NCI-H774 (cell line): ENCODE measurements at places on chromosomes 2 and 18.

GRCh38 chr2:23363831-23364230 is 21.1 kb upstream of the KLHL29 start:
- DNase-seq = no peak

- DNase-seq = no peak
Observed at GRCh38 chr18:10401521-10401920, 52.9 kb upstream of the APCDD1 start.

- DNase-seq = no peak
Observed at GRCh38 chr2:42009657-42010580, 37.9 kb upstream of the PKDCC start.

GRCh38 chr18:35501369-35501768 is 3.6 kb upstream of the INO80C start:
- no peak for DNase-seq

GRCh38 chr18:26286008-26286407 is 59.8 kb downstream of the TAF4B start:
- DNase-seq = no peak

- no peak for DNase-seq
Observed at GRCh38 chr2:67065046-67065445, 332.1 kb upstream of the ETAA1 start.

- no peak for DNase-seq
Observed at GRCh38 chr2:176435729-176436128, 166.5 kb downstream of the MTX2 start.

- DNase-seq = no peak
Observed at GRCh38 chr2:133959066-133959465, 294.8 kb upstream of the MGAT5 start.

DNA sequence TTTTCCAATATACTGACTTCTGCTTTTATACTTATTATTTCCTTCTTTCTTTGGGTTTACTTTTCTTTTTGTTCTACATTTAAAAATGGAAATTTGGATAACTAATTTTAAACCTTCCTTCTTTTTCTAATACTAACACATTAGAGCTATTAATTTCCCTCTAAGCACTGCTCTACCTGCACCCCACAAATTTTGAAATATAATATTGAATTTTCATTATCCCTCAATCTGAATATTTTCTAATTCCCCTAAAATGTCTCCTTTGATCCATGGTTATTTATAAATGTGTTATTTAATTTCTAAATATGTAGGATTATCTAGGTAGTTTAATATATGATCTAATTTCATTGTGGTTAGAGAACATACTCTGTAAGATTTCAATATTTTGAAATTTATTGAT is 63.4 kb upstream of the LGALSL start:
- DNase-seq = no peak

DNA sequence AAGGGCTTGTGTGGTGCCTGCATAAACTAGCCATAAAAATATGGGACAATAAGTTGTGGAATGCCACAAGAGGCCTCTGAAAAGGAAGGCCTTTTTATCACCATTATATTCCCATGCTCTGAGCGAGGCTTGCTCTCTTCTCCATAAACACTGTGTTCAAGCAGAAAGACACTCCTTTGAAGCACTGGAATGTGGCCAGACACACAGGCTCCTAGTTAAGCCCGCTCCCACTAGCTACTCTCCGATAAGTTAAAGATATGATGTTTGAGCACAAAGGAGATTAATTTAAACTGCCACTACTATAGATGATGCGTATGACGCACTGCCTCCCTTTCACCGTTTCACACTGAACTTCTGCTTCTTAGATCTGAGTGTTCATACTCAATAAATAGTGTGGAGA is 188.7 kb upstream of the TWIST2 start:
- DNase-seq = no peak

- DNase-seq = no peak
Observed at GRCh38 chr2:67256892-67257291, 140.2 kb upstream of the ETAA1 start.

- DNase-seq = no peak
Observed at GRCh38 chr2:182128821-182129707, 143.4 kb downstream of the PPP1R1C start.

- no peak for DNase-seq
Observed at GRCh38 chr2:219521066-219521880, 7.0 kb downstream of the ASIC4 start.

DNA sequence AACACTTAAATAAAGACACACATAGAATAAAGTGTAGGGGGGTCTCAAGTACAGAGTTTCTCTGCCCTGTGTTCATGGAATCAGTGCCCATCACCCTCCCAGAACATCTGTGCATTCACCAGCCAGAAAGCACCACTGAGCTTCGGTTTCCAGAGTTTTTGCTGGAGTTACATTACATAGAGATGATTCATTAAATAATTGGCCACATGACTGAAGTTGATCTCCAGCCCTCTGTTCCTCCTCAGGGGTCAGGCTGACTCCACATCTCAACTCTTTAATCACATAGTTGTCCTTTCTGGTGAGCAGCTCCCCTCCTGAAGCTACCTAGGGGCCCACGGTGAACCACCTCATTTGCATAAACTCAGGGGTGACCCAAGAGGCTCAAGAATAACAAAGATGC is 129.8 kb downstream of the METTL4 start:
- DNase-seq = no peak

DNA sequence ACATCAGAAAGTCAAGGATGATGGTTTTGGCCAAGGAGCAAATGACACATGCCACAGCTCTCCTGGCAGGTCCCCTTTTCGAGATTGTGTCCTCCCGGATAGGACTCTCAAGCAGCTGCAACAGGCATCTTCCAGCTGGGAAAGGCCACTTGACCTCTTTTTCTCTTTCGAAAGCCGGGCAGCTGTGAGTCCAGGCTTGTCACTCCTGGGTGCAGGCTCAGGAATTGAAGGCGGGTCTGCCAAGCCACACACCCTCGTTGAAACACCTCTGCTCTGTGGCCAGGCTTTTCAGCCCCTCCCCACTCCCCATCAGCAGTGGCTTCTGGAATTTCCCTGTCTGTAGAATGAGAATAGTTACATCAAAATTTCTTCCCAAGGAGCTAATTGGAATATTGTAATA is 98.0 kb downstream of the CCDC138 start:
- DNase-seq = peak; percentile 3

- DNase-seq = no peak
Observed at GRCh38 chr2:149487189-149487588, 100.4 kb downstream of the MMADHC start.

DNA sequence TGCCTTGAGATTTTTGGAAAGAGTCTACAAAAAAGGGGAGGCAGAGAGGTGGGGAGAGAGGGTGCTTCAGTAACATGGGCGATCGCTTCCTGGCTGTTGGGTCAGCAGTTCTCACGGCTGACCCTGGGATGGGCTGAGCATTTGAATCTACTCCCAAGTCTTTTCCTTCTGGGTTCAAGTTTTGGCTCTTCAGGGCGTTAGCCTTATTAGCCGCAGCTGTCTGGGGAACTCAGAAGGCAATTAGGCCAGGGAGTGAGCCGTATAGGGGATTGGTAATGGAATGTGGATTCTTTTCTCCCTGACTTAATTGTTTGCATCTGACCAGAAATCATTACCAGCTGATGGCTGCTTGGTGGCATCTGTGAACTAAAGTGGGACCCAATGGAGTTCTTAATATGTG is 250.5 kb upstream of the SKOR2 start:
- DNase-seq = no peak

DNA sequence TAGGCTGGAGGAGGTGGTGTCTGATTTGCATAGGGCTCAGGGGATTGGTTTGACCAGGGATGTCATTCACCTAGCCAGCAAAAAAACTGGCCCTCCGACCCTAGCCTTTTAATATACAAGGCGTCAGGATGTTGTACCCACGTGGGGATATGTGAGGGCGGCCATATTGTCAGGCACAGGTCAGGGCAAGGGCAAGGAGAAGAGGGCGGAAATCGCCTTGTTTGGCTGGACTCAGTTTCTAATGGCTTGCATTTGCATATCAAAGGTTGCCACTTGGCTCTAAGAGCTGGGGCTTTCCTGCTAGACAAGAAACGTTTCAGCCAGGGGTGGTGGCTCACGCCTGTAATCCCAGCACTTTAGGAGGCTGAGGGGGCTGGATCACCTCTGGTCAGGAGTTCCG is 24.9 kb upstream of the PDCL3 start:
- DNase-seq = no peak

DNA sequence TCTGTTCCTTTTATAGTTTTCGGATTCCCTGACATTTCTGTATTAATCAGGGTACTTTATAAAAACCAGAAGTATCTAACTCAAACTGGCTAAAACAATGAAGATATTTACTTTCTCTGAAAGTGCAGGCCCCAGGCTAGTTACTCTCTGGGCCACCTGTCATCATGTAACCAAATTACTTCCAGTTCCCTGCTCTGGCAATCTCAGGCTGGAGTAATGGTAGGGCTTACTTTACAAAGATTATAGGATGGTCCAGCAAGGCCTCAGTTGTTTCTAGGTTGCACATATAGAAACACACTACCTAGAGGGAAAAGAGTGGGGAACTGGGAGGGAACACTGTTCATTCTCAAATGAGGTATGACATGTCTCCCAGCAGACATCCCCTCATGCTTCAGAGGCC is 74.8 kb downstream of the CHST9 start:
- DNase-seq = no peak

GRCh38 chr2:8858264-8858663 is 20.9 kb upstream of the KIDINS220 start:
- no peak for DNase-seq

DNA sequence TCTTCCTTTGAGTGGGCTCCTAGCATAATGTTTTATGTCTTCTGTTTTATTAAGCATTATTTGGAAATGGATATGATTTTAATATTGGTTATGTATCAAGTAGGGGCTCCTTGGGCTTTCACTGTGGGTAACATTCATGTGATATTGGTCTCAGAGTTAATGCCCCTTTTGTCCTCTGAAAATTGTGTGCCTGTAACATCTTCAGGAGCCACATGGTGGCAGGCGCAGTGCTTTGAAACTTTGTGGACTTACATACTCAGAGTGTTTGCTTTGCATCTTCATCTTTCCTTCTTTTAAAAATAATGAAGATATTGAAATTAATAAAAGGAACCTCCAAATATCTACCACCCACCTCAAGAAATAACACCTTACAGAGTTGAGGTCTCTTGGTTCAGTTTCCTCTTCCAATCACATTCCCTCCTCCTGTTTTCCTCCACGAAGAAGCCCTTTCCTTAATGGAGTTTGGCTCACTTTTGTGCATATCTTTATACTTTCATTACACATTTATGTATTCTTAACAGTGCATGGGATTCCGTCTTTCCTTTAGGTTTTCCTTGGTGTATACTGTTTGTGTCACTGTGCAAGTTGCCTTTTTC is 73.5 kb downstream of the LIMS1 start:
- DNase-seq = peak; percentile 40

DNA sequence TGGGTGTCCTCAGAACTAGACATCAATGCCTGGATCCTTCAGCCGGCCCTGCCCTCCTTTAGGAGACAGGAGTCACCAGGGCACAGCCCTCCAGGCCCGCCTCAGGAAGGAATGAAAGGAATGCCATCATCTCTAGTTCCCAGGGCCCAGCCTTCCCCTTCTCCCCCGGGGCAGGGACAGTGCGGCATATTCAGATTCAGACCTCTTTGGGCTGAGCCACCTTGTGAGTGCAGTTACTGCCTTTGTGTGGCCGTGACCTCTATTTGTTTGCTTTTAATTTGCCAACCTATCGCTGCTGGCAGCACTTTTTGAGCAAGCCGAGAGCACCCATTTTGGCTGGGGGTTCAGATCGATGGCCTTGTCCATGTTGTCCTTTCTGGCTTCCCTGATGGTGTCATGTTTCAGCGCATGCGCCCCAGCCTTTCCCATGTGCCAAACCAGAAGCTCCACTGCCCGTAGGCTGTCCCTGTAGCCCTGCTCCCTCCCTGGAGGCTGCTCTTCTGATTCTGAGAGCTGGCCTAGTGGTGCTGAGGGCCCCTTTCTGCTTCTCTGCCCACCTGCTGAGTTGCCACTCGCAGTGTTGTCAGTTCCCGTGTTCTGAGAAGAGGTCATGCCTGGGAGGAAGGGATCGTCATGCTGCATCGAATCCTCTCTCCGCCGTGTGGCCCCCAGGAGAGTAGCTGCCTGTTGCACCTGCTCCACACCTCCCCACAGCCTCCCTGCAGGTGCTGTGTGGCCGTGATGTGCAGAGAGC is 10.9 kb downstream of the ANKRD23 start:
- DNase-seq = peak; percentile 82

DNA sequence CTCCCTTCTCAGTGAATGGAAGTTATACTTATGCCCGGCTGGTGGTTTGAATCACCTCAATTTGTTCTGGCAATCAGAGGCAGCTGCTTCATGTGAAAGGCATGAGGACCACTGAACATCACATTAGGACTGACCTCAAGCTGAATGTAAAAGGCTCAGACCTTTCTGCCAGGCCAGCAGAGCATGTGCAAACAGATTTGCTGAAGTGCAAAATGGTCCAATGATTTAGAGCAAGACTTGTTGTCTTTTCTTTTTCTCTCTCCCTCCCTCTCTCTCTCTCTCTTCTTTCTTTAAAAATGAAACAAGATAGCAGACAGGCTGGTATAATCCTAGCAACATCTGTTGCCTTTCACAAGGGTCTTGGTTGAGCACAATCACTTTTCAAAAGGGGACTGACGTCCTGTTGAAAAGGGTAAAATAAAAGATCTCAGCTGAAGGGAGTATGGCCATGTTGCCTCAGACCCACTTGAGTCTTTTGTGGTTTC is 13.3 kb upstream of the CDH7 start:
- DNase-seq = no peak

DNA sequence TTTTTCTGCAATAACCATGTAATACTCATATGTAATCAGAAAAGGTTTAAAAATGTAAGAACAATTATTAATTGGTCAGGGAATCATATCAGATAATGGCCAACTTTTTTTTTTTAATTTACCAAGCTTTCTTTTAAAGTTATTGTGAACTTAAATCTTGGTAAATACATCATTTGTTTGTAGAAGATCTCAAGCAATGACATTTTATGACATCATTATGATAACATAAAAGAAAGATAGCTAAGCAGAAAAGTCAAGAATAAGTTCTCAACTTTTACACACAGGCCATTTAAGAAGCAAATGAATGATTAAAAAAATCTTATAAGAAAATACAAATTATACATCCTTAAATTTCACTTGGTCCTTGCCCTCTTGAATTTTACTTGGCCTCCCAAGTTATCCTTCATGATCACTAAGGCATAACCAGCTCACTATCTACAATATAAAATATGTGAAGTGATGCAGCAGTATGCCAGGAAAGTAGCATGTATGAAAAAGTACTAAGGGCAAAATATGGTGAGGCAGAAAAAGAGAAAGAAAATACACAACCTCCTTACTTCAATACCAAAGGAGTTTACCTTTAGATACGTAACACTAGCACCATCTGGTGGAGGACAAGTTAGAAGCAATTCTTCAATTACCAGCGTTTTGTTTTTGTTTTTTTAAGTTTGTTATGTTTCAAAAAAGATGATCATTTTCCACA is 116.6 kb downstream of the SRBD1 start:
- DNase-seq = peak; percentile 43

- DNase-seq = no peak
Observed at GRCh38 chr2:200155652-200156051, 150.8 kb upstream of the SPATS2L start.

- DNase-seq = no peak
Observed at GRCh38 chr2:50863856-50864255, 168.1 kb downstream of the NRXN1 start.

GRCh38 chr2:218788529-218789255 is 6.7 kb downstream of the CYP27A1 start:
- DNase-seq = no peak

GRCh38 chr2:142825861-142826260 is 51.6 kb upstream of the KYNU start:
- DNase-seq = no peak
